ENCODE measurements at places on chromosomes 1 and 21.

GRCh38 chr1:56065729-56066128 is 513.6 kb downstream of the PLPP3 start:
- no peak for DNase-seq

DNA sequence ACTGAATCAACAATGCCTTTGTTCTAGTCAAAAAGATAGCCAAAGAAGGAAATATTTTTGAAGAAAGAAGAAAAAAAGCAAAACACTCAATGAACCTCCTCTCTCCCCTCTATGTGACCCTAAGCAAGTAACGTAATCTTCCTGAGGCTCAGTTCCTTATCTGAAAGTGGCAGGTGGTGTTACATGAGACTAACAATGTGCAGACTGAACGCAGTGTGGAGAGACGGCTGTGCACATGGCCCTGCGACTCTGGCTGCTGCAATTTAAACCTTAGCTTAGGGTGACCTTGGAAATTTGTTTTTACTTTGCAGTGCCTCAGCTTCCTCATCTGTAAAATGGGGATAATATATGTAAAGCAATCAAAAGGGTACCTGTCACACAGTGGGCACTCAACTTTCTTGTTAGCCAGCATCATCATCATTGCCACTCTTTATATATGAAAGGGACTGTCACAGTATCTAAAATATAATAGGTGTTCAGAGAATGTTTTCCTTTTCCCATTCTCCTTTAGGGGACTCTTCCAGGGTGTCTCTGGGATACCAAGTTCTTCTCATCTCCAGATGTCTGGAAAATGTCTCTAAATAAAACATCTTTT is 100.1 kb upstream of the JUN start:
- no peak for DNase-seq

DNA sequence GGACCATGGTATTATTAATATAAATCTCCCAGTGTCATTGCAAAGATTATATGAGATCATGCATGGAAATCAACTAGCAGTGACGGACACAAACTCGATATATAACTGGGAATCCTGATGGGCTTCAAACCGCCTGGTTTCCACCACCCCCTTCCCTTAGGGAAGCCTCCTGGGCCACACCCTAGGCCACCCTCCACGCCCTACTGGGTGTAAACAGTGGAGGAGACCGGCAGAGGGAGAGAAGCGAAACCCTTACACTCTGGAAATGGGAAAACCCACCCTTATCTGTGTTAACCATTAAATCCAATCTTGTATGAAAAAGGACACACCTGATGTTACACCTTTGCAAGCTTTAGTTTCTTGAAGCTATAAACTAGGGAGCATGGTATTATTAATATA is 595 bp upstream of the ZNHIT6 start:
- DNase-seq: no peak

DNA sequence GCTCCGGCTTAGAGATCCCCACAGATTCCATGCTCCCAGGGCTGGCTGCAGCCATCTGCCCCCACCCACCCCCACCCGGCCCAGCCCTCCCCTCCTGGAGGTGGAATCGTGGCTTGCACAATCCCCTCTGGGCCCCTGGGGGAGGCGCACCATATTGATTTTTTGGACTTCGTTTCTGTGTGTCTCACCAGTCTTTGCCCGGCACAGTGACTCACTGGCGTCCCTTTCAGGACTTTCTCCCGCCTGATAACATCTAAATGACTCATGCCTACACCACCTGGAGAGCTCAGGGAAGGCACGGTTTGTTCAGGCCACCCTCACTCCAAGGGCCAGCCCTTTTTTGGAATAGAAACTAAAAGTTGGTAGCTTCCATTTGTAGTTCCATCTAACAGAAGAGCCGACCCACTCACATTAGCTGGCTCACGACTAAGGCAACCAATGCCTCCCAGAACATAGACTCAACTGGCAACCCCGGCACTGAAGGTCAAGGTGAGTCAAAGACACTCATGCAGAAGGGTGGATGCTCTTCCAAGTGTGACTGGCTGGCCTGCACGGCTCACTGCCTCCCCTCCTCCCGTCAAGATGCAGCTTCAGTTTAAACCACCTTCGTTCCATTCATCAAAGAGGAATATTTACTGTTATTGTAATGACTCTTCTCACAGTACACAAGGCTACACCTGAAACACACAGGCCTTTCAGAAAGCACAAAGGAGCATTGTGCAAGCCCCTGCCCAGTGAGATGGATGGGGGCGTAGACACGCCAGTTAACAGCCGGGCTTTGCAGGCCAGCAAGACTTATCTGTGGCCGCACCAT is 18.1 kb upstream of the ETS2 start:
- no peak for DNase-seq

DNA sequence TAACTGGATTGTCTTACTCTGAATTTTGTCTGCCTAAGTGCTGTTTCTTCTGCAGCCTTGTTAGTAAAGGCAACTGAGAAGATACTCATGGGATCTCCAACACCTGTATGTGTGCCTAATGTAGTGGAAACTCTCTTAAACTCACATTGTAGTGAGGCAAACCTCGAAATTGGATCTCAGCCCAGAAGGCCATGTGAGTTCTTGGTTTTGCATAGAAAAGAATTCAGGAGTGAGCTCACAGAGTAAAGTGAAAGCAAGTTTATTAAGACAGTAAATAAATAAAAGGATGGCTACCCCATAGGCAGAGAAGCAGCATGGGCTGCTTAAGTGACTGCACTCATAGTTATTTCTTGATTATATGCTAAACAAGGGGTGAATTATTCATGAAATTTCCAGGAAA is 1344.7 kb downstream of the NCAM2 start:
- no peak for DNase-seq

DNA sequence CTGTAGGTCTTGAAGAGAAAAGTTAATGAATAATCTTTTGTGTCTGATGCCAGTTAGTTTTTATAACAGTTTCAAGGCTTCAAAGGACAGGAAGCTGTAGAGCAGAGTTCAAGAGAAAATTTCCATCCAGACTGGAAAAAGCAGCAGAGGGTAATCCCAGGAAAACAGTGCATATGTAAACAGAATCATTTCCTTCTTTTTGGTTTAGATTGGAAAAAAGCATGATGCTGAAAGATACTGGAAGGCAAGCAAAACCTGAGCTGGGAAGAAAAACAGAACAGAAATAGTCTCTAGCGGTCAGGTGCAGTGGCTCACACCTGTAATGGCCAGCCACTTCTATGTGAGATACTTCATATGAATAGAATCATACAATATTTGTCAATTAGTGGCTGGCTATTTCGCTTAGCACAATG is 71.9 kb downstream of the ZSWIM5 start:
- DNase-seq: no peak

- DNase-seq: no peak
These were observed 66.6 kb downstream of the PIK3CD start for GRCh38 chr1:9718006-9718680.

GRCh38 chr21:36470294-36470693 is 9.6 kb downstream of the CLDN14 start:
- no peak for DNase-seq

- DNase-seq: peak; percentile 51
These were observed 470 bp upstream of the MTMR11 start for GRCh38 chr1:149936992-149937705.

- no peak for DNase-seq
These were observed 3.5 kb upstream of the LRRC38 start for GRCh38 chr1:13517193-13517812.

- no peak for DNase-seq
These were observed 8.8 kb upstream of the P3R3URF start for GRCh38 chr1:46184920-46185658.

- DNase-seq: no peak
These were observed 19.1 kb downstream of the FMO1 start for GRCh38 chr1:171267391-171267790.

- DNase-seq: no peak
These were observed 160.3 kb downstream of the PTPRU start for GRCh38 chr1:29396438-29397255.

DNA sequence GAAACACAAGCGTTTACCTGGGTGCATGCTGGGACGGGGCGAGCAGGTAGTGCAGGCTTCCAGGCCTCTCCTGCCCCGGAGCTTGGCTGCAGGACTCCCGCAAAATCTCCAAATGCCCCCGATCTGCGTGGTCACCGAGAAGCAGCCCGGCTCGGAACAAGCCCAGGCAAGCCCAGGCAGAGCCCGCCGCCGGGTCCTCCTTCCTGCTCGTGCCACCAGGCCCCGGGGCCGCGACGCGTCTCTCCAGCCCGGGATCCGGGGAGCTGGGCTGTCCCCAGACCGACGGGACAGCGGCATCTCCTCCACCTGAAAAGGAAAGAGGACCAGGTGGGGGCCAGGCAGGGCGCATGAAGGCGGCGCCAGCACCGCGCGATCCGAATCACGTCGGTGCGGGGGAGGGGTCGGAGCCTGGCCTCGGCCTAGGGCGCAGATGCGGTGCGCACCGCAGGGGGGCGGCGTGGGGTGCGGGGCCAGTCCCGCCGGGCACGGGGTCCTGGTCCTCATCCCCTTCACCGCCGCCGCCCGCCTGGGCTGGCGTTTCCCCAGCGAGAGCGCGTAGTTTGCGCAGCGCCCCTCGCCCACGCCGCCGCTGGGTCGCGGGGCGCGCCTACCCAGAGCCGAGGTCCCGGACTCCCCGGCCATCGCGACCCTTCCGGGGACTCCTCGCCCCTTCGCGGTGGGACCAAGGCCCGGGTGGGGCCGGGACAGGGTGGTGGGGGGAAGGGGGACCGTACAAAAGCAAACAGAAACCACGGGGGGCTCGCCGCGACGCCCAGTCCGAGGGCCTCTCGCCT is 52.4 kb upstream of the H6PD start:
- no peak for DNase-seq

DNA sequence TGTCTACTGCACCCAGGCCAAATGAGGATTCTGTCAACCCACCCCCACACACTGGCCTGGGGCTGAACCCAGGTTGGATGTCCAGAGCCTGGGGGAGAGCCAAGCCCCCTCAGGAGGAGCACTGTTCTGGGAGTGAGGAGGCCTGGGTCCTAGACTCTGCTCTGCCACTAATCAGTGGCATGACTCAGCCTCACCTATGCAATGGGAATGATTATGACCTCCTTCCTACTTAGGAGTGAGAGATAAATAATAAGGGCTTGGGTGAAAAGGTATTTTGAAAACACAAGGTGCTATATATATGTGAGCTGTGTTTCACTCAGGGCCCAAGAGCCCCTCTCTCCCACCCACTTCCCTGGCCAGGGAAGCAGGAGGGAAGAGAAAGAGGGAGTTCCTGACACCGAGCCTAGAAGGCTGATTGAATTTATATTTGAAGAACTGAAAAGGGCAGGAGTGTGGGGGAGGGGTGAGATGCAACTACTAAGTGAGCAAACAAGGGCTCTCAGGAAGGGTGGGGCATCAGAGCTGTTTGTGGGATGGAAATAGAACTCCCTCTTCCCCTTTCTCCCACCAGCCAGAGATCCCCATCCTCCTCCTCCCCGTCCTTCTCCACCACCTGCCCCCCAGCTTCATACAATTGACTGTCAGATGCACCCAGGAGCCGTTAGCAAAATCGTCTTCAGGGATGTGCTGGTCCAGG is 8.2 kb downstream of the IGSF9 start:
- no peak for DNase-seq

DNA sequence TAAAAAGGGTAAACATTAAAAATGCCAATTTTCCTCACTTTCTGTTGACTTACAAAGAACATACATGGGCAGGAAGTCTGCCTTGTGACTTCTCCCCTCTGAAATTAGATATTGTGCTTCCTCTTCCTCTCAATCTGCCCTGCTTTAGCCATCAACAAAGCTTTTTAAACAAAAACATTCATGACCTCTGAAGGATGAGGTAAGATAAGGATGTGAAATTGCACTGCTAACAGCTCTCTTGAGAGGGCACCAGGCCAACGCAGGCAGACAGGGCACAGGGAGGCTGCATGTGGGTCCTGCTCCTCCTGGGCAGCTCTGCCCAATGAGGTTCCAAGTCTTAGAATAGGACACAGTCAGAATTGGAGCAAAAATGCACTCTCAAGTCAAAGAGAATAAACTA is 62.1 kb downstream of the DEGS1 start:
- no peak for DNase-seq
